ENCODE measurements at places on chromosomes 2 and 18.

GRCh38 chr2:222594679-222595078 is 61.2 kb downstream of the FARSB start:
- no peak for DNase-seq

DNA sequence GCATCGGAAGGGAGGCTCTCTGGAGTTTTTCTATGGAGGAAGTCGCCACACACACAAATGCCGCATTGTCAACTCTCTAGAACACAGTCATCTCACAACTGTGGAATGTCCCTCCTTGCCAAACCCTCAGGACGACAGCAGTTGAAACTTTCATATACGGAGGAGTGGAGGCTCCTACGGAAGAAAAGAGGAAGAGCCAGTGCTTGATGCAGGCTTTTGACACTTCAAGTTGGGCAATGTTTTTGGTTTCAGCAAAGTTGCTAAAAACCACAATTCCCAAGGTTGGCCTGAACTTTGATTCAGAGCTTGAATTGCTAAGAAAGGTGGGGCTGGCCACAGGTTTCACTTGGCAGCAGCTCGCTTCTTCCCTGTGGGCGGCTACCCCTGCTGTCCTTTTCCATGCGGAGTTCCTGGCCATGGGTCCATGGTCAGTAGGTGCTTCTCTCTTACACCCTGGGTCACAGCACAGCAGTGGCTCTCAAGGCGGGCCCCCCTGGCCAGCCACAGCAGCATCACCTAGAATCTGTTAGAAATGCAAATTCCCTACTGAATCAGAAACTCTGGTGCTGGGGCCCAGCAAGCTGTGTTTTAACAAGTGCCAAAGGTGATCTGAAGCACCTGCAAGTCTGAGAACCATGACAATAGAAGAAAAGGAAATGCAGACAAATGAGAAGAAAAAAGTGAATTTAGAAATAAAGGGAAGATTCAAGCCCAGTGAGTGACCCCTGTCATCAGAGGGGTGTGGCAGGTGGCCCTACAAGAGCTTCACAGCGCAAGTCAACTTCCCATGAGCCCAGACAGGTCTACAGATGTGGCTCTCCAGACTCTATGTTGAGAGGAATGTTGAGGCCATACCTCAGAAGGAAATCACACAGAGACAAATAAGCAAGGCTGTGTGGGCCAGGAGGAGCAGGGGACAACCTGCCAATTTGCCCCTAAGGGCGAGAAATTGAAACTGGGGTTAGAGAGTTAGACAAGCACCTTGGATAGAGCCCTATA is 856.4 kb downstream of the RNF144A start:
- peak; percentile 72 for DNase-seq

DNA sequence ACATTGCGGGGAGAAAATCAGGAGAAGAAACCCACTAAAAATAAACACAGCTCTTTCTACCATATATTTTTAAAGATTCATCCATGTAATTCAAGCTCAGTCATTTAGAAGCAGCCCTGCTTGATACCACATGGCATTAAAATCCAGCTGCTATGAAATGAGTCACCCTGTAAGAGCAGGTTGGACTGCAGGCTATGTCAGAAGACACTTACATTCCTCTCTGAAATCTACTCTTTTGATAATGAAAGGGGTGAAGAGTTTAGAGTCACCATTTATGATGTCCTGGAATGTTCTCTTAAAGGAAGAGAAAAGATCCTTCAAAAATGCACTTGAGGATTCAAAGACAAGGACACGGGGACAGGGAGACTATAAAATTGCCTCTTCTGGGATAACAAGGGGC is 100.6 kb upstream of the APCDD1 start:
- no peak for DNase-seq

- no peak for DNase-seq
Observed at GRCh38 chr2:148560496-148560895, 84.1 kb upstream of the EPC2 start.

GRCh38 chr18:67509741-67510391 is 6.7 kb downstream of the DSEL start:
- DNase-seq, result no peak

DNA sequence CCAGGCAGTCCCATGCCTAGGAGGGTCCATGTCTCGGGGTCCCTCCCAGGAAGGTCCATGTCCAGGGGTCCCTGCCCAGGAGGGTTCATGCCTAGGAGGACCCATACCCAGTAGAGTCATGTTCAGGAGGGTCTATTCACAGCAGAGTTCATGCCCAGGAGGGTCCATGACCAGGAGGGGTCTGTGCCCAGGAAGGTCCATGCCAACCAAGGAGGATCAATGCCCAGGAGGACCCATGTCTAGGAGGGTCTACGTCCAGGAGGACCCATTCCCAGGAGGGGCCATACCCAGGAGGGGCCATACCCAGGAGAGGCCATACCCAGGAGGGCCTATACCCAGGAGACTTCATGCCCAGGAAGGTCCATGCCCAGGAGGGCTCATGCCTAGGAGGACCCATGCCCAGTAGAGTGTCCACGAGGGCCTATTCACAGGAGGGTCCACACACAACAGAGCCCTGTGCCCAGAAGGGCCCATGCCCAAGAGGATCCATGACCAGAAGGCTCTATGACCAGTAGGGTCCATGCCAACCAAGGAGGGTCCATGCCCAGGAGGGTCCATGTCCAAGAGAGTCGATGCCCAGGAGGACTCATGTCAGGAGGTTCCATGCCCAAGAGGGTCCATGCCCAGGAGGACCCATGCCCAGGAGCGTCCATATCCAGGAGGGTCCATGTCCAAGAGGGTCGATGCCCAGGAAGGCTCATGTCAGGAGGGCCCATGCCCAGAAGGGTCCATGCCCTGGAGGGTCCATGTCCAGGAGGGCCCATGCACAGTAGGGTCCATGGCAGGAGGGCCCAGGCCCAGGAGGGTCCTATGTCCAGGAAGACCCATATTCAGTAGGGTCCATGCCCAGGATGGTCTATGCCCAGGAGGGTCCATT is 10.1 kb downstream of the GPR35 start:
- no peak for DNase-seq

- no peak for DNase-seq
Observed at GRCh38 chr18:48946329-48946835, 4.4 kb downstream of the SMAD7 start.

DNA sequence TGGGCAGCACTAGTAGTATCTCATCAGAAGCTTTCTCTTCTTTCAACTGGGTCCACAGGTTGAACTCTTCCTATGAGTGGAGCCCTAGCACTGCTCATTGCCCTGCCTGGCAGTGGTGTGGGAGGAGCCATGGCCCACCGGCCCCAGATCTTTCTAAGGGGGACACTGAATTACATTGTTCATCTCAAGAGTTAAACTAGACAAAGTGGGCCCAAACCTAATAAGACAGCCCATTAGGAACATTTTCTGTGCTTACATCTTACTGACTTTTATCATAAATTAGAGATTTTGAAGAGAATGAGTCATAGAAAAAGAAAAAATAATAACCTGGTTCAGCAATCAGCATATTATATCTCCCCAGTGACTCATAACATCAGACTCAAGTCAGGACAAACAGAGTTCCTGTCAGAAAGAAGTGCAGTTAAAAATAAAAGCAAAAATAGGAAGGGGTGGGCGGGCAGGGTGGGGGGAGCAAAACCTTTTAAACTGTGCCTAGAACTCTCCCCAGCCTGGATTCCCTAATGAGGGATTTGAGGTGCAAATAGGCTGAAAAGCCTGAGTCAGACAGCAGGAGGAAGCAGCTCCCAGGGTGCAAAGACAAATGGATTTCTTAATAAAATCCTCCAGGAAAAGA is 161.6 kb upstream of the TRIB2 start:
- peak; percentile 45 for DNase-seq

DNA sequence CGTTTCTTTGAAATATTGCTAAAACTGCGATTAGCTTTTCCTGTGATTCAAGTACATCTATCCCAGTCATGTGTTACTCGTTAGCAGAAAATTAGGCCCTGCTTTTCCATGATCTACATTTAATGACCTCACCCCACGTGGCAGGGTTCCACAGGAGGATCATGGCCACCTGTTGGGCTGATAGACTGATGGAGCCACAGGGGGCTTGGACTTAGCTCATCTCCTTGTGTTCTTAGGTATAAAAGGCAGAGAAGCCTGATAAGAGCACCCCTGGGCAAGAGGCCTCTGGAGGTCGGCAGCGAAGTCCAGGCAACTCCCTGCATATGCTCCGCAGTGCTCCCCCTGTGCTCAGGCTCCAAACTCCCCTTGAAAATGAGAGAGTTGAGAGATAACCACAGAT is 12.9 kb downstream of the FZD7 start:
- no peak for DNase-seq

DNA sequence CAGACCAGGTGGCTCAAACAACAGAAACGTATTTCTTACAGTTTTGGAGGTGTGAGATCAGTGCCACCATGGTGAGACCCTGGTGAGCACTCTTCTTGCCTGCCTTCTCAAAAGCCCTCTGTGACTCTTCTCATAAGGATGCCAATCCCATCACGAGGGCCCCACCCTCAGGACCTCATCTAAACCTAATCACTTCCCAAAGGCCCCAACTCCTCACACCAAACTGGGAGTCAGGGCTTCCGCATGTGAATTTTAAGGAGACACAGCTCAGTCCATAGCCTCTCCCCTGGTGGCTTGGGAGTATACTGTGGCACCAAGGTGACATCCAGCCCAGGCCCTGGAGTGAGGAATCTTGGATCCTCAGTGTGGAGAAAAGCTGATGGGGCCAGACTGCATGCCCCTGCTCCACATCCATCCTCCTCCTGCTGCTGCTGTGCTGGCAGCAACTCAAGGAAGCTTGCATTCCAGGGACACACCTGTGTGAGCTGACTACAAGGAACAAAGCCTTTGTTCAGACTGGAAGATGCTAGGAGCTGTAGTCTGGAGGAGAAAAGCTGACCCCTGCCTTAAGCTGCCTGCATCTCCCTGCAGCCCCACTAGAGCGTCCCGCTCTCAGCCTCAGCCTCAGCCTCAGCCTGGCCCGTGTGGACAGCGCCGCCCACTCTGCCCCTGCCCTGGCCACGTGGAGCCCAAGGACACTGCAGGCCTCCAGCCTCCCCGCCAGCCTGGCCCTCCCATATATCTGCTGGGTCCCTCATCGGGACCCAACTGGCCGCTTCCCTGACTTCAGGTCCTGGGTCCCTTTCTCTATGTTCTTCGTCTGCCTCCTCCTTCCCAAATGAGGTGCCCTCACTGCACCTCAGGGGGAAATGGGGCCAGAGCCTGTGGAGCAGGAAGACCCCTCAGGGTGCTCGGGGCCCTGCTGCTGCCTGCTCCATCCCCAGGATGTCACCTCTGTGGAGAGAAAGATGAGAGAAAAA is 87.8 kb upstream of the RAB6C start:
- no peak for DNase-seq

GRCh38 chr2:28457237-28457636 is 38.6 kb upstream of the PLB1 start:
- DNase-seq, result no peak

- DNase-seq, result peak; percentile 22
Observed at GRCh38 chr18:69400976-69401225, 213 bp downstream of the DOK6 start.

GRCh38 chr2:43024515-43025011 is 201.8 kb downstream of the ZFP36L2 start:
- DNase-seq, result peak; percentile 77
